NCI-H1436 treated with DMSO at 0.1 percent for 48 hours (cell line): ENCODE measurements at places on chromosomes 11 and 22.

- DNase-seq = no peak
Measured at GRCh38 chr22:42918500-42918899, 61.4 kb upstream of the ARFGAP3 start.

DNA sequence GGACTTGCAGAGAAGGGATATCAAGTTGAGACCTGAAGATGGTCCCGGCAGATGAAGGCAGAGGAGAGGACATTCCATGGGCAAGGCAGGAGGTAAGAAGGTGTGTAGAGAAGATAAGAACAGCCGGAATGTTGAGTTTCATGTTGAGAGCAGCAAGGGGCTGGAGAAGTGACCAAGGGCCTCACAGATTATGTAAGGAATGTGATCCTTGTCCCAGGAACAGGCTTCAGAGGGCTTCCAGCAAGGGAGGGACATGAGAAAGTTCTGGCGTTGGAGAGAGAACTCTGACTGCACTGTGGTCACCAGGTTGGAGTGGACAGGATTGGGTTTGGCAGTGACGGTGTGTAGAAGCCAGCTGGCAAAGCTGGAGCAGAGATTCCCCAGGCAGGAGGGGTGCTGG, 27.6 kb upstream of the PPFIA1 start:
- DNase-seq = no peak

DNA sequence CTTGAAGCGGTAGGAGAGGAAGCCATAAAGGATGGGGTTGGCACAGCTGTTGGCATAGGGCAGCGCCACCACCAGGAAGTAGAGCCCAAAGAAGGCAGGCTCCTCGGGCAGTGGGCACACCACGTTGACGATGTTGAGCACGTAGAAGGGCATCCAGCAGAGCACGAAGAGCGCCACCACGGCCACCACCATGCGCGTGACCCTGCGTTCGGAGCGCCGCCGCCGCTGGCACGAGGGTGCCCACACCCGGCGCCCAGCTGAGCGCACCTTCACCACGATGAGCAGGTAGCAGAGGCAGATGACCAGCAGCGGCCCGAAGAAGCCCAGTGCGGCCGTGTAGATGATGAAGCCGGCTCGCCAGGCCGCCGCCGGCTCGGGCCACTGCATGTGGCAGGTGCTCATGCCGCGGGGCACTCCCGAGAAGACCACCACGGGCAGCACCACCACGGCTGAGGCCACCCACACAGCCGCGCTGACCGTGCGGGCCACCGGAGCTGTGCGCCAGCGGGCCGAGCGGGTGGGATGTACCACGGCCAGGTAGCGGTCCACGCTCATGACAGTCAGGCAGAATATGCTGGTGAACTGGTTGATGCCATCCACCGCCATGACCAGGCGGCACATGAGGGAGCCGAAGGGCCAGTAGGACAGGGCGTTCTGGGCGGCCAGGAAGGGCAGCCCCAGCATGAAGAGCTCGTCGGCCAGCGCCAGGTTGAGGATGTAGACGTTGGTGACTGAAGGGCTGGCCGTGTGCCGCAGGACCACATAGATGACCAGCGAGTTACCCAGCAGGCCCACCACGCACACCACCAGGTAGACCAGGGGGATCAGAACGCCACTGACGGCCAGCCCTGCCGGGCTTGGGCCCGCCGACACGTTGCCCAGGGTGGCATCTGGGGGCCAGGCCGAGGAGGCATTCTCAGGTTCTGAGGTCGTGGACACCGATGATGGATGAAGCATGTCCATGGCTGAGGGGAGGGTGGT, 5.1 kb downstream of the SSTR3 start:
- DNase-seq = no peak

DNA sequence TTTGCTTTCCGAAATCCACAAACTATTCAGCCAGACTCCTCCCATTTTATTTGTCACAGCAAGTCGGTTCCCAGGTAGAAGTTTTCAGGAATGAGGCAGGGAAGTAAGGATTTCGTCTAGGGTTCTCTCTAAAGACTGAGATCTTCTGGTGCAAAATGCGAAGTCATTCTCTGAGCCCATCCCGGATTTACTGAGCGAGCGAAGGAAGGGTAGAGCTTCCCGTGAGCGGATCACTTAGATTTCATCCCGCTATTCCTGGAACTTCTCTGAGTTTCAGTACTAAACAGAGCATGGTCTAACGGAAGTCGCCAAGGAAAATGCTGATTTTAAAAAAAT, 3.1 kb upstream of the CALCA start:
- DNase-seq = no peak

DNA sequence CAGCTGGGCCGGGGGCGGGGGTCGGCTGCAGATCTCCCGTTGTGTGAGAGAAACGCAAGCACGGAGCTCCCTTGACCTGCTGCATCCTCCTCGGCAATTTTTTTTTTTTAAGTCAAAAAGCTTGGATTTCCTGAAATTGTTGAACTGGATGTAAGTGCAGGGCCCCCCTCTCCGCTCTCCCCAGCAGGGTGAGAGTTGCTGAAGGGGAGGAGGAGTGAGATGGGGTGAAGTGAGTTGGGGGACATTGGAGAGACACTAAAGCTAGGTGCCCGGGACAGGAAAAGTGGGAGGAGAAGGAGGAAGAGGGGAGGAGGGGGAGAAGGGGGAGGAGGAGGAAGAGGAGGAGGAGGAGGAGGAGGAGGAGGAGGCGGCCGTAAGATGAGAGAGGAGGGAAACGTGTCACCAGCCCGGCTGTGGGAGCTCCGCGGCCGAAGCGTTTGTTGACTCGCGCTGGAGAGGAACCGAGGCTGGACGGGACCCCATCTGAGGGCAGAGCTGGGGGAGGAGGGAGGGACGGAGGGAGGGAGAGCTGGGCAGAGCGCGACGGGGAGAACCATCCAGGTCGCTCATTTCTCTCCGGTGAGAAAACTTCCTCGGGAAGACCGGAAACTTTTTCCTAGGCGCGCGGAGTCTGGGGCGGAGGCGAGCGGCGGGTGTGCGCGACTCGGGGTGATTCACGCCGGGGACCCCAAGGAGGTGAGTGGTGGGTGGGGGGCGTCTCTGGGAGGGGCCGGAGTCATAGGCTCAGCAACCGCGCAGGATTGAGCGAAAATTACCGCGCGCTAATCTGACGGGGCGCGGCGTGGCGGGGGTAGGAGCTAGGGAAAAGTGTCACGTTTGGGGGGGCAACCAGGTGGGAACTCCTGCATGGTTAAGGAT, 80.2 kb downstream of the PRR5L start:
- DNase-seq = no peak

DNA sequence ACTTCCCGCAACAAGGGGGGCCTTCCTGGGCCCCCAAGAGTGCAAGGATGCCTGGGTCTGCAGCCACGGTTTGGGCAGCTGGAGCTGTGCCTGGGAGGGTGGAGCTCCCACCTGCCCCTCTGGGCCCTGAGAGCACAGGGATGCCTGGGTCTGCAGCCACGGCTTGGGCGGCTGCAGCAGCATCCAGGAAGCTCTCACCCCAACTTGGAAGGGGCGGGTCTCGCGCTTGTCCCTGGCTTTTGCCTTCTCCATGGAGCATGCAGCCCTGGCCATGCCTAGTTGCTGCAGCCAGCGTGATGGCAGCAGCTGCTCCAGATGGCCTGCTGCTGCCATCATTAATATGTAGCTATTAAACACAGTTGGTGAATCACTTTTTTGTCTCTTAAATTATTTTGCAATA, 35.4 kb downstream of the NAGA start:
- no peak for DNase-seq

- DNase-seq = no peak
Measured at GRCh38 chr11:44615913-44616791, 50.7 kb downstream of the CD82 start.

DNA sequence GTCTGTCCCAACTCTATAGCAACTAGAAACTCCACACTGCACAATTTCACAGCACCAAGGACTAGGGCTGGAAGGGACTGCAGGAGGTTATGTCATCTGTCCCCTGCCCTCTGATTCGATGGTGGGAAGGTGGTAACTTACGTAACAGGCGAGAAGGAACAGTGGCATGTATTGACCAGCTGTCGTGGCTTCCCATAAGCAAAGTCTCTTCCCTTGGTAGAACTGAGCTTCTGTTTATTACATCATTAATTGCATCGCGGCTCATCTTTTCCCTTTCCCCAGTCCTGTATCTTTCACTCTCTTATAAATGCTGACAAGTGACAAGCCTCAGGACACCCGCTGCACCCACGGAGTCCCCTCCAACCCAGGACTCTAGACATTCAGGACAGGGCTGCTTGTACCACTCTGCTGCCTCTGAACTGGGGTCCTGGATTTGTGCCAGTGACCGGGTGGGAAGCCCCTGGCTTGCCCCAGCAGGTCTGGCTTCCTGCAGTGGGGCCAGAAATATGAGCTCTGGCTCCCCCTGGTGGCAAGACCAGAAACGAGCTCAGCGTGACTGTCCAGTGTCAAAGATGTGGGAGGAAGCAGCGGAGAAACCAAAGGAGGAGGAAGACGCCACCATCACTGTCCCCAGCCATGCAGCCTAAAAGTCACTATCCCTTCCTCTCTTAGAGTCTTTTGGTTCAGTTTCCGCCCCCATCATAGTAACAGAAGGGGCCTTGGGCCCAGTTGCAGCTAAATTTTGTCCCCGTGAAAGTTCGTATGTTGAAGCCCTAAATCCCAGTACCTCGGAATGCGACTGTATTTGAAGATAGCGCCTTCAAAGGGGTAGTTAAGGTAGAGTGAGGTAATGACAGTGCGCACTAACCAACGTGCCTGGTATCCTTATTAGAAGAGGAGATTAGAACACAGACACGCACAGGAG, 84.5 kb downstream of the ISX start:
- no peak for DNase-seq

DNA sequence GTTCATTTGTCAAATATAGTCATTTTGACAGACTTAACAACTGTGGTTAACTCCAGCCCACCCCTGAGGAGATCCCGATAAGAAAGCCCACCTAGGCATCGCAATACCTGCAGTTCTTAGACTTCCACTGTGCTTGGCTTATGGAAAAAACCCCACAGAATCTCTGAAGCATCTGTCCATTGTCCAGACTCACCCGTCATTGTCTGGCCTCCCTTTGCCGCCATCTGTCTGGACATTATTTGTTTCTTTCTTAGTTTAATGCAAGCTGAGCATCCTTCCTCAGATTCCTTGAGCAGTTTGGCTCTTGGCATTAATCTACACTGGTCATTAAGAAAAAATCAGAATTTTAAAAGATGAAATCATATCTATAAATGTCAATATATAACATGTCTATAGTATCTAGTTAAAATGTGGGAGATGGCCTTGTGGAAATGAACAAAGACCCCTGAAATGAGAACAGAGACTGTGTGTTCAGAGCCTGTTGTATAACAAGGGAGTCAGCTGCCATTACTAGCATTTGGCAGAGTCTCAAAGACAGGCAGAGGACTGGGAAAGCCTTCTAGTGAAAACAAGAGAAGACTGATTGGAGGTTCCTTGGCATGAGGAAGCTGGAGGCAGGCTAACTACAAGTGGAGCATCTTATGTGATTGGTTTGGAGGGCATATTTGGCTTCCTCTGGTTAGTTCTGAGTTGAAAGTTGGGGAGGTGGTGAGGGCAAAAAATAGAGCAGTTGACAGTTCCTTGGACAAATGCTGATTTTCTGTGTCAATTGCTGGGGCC, 80.4 kb downstream of the SPON1 start:
- no peak for DNase-seq

DNA sequence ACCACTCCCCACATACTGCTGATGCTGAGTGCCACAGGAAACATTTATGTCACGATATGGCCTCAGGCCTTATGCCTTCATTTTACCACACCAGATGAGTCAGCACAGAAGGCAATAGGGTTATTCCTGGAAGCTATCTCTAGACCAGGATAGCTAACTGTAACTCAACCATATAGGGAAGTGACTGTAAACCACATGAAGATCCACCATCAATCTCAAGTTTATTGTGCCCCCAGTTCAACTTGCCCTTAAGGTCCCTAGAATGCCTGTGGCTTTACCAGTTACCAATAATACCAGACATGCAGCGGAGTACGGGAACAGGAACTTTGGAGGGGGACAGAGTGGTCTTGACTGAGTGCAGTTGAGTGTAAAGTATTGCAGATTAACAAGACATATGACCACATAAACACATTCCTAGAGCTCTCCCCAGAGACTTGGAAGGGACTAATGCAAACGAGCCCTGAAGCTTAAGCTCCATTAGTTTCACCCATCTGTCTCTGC, 180.9 kb downstream of the KIF18A start:
- no peak for DNase-seq
